GM12865 (cell line): ENCODE measurements at places on chromosomes 4 and X.

DNA sequence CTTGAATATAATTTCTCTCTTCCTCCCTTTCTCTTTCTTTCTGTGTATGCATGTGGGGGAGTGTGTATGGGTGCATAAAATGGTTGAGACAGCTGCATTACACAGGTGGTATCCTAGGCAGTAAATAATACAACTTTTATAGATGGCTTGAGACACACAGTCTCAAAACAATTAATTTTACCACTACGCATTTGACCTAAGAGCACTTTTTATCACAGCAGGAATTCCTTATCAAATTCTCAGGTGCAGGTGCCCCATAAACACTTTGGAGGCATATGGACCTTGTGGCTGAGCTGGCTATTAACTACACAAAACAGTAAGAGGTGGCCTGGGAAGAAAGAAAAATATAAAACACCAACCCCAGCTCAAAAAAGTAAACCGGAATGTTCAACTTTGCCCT lies 91.3 kb downstream of the RASGEF1B start:
- no peak for DNase-seq

- no peak for DNase-seq
Measured at GRCh38 chr4:141705747-141706377, 69.5 kb downstream of the IL15 start.

DNA sequence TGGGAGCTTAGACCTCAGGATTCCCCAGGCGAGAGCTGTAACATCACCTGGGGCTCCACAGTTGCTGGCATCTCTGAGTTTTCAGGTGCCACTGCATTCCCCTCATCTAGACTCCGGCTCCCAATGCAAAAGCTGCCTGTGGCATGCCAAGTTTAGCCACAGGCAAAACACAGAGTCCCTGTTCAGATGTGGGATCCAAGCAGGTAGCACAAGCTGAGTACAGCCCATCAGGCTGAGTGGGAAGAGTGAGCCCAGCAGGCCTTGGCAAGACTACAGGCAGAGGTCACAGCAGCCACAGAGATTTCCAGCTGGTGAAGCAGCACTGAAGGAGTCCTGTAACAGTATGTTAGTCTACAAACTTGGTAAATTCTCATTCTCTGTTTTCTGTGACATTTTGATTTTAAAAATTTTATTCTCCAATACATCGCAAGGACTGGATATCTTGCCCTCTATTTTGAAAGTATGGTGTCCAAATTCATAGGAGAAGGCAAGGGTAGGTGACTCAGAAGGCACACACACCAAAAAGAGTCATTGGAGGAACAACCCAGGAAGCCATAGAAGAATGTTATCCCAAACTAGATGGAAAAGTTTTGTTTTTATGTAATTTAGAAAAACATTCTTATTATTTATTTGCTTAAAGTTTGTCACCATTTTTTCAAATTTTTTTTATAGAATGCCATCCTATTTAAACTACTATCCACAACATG lies 13.6 kb upstream of the CXCL2 start:
- no peak for DNase-seq

- DNase-seq: no peak
Measured at GRCh38 chr4:4667622-4668081, 125.8 kb upstream of the STX18 start.

DNA sequence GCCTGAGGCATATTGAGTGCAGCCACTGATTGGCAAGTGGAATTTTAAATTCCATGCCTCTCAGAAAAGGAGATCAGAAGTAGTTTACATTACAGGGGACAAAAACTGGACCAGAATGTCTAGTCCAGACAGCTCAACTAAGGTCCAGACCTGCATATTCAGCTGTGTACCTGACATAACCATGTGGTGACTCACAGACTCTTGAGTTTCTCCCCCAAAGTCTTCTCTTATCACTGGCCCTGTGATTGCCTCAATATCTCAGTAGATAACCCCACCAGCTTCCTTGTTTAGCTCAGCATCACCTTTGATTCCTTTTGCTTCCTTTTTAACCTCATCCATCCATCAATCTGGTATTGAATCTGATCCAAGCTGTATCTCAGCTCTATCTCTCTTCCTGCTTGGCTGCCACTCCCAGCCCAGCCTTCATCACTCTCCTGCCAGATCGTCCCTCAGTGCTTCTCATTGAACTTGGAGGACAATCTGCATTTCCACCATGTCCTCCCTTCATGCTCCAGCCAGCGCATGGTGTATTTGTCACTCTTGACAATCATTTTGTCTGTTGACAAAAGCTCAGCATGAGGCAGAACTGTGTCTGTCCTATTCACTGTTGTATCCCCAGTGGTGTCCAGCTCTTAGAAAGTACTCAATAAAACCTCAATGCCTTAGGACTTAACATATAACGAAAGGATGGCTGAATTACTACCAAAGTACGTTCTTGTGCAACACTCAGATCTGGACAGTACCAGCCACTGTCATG lies 27.8 kb upstream of the SLC2A9 start:
- no peak for DNase-seq

GRCh38 chr4:180792541-180792940 lies 1450.7 kb upstream of the TENM3 start:
- no peak for DNase-seq

- DNase-seq: no peak
Measured at GRCh38 chr4:1802151-1802715, 9.1 kb downstream of the FGFR3 start.

- peak; percentile 26 for DNase-seq
Measured at GRCh38 chrX:109440475-109440874, 41.4 kb downstream of the GUCY2F start.

GRCh38 chr4:67436742-67437141 lies 108.6 kb downstream of the CENPC start:
- DNase-seq: no peak

- no peak for DNase-seq
Measured at GRCh38 chr4:162401021-162401420, 237.2 kb upstream of the FSTL5 start.

GRCh38 chrX:31252133-31252532 lies 180.3 kb upstream of the FTHL17 start:
- no peak for DNase-seq

DNA sequence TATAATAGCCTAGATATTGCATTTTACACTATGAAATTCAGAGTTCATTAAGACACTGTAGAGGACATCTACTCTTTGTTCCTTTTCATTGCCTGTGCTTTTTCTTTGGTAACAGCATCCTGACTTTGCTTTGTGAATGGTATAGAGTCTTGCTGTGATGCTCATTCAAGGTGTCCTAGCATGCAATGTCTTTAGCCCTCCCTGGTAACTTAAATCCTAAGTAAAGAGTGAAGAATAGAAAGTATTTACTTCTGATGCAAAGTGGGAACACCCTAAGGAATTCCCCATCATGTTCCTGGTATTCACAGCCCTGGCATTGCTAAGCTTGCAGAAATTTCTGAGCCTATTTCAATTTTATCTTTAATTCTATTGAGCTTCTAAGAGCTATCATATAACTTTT lies 400.1 kb downstream of the FAT4 start:
- no peak for DNase-seq

DNA sequence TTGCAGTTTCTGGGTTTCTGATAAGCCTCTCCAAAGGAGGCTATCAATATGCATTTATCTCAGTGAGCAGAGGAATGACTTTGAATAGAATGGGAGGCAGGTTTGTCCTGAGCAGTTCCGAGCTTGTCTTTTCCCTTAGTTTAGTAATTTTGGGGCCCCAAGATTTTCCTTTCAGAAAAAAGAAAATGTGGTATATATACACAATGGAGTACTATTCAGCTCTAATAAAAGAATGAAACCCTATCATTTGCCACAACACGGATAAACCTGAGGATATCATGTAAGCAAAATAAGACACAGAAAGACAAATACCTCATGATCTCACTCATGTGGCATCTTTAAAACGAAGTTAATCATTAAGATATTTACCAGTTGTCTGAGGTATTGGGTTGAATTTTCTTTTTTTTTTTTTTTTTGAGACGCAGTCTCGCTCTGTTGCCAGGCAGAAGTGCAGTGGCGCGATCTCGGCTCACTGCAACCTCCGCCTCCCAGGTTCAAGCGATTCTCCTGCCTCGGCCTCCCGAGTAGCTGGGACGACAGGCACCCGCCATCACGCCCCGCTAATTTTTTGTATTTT lies 540 bp downstream of the ZNF721 start:
- DNase-seq: no peak

- DNase-seq: no peak
Measured at GRCh38 chr4:14841801-14842768, 160.2 kb upstream of the CPEB2 start.

DNA sequence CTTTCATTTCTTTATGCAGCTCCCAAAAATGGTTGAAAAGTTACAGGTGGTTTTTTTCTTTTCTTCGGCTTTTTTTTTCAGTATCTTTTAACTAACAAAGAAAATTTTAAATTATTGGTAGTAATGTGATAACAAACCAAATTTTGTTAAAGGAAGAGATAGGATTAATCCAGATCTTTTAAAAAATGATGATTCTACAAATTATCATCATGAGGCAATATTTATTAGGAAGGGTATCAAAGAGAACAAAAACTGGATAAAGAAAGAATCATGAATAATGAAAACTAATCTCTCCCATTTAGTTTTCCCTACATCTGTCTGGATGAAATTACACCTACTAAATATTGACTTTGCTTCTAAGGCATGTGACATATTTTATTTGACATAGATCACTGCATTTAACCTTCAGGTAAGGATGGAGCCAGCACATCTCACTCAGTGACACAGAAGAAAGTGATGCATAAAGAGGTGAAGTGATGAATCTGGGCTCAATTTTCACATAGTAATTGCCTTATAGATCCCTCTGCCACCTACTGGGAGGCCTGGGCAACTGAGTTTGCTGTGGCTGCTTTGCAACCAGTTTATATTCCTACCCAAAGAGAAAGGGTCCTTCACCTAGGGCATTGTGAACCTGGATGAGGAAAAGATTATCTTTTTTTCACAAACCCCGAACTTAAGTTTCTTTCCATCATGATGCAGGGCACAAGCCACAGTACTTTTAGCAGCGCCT lies 155.6 kb downstream of the HNRNPD start:
- no peak for DNase-seq

- DNase-seq: no peak
Measured at GRCh38 chrX:8760021-8760420, 28.1 kb upstream of the ANOS1 start.

DNA sequence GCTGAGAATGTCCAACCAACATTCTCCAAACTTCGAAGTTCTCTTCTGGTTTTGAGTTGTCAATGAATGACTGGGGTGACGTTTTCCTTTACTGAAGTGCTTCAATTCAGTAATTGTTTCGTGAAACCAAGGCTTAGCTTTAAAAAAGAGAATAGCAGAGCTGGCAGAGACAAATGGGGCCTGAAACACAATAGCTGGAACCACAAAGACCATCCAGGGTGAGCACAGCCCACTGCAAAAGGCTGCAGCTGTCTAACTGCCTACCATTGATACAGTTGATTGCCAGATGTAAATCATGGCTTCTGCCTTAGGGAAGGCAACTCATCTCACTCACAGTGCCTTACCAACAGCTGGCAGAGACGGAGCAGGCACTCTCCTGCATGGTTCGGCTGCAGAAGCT lies 78.7 kb upstream of the ZNF518B start:
- peak; percentile 33 for DNase-seq

- DNase-seq: peak; percentile 92
Measured at GRCh38 chr4:185183622-185184281, 20.0 kb downstream of the CFAP97 start.

GRCh38 chrX:4844376-4844775 lies 1130.9 kb upstream of the PRKX start:
- no peak for DNase-seq

- DNase-seq: peak; percentile 55
Measured at GRCh38 chr4:139014371-139015268, 961 bp upstream of the NOCT start.

DNA sequence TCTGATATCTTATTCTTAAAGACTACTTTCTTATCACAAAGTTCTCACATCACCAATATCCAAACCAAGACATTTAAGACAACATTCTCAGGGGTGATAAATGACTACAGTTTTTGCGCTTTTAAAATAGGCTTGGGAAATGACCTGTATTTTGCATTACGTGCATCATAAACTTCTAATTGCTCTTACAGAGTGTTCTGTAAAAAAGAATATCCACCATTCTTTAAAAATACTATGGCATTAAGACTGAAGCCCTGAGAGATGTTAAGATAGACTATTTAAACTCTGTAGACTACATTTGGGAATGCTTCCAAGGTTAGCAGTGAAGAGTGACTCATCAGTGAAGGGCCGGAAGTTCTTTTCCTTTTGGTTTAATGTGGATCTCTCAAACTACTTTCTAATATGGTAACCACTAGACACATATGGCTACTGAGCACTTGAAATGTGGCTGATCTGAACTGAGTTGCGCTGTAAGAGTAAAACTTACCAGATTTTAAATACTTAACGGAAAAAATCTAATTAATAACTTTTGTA lies 518.8 kb upstream of the FTHL17 start:
- DNase-seq: no peak

DNA sequence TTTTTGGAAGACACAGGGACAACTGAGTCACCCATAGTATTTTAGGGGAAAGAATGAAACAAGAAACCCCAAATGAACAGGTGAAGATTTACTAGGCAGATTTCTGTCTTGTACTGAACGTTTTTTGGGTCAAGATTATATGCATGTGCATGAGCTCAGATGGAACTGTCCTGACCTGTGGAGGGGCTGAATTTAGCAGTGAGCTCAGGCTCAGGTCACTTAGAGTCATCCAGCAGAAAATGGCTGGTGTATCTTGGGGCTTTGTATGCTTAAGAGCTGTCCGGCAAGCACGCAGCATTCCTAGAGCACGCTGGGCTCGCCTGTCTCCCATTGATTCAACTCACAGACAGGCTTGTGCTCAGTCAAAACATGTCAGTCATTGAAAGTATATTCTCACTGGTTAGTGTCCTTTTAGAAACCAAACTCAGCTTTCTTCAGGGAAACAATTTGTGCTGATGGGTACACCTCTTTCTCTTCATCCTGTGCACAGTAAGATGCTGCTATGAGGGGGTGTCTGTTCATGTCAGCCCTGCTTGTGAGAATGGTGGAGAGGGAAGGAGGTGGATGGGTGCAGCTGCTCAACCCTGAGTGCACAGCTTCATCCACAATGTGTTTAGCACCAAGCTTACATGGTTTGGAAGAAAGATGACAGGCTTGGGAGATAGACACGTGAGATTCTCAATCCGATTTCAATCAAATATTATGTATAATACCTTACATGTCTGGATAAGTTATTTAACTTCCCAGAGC lies 47.5 kb upstream of the PDLIM3 start:
- DNase-seq: no peak

GRCh38 chr4:183390374-183390773 lies 54.1 kb upstream of the CDKN2AIP start:
- DNase-seq: no peak

DNA sequence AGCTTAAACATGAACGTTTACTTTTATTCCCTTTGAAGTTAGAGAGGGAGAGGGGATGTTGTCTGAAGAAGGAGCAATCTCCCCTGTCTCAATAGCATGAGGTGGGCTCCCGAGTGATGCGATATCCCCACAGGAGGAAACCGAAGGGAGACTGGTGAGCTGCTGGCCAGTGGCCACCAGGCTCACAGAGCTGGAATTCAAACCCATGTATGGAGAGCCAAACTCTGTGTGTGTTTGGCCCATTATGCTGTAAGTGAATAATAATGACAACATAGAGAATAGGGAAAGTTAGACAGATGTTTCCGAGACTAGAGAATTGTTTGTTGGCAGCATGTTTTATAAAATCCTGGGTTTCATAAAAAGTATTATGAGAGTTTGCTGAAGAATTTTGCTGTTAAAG lies 66.1 kb upstream of the CLNK start:
- DNase-seq: no peak

- DNase-seq: no peak
Measured at GRCh38 chrX:65999029-65999562, 40.8 kb downstream of the VSIG4 start.

GRCh38 chr4:174461466-174462106 lies 60.7 kb downstream of the HPGD start:
- no peak for DNase-seq

GRCh38 chrX:43002526-43003203 lies 224.7 kb upstream of the PPP1R2C start:
- DNase-seq: peak; percentile 74
